Immature natural killer cell (primary cell): ENCODE measurements at places on chromosomes 6 and 20. TPM values are rescaled to one million over a fixed set of nuclear protein-coding genes. Genes with fewer than 3 reads are reported as not detected.

The GUCA1A gene
- not detected for polyA plus RNA-seq

The FERMT1 gene
- polyA plus RNA-seq = not detected

The DPPA5 gene
- not detected for polyA plus RNA-seq

The SLC44A4 gene
- polyA plus RNA-seq = not detected

The MUC22 gene
- not detected for polyA plus RNA-seq

The SUMO4 gene
- polyA plus RNA-seq = not detected

The POPDC3 gene
- polyA plus RNA-seq = not detected

The CLDN20 gene
- polyA plus RNA-seq = not detected

The MICAL1 gene
- 7.5 TPM for polyA plus RNA-seq

The FAM184A gene
- polyA plus RNA-seq = not detected

The RNF217 gene
- polyA plus RNA-seq = 0.21 TPM

GRCh38 chr20:46324960-46325703 lies 16.8 kb upstream of the CDH22 start:
- DNase-seq = no peak

GRCh38 chr6:155154158-155154830 lies 109.5 kb upstream of the CLDN20 start:
- DNase-seq = no peak

GRCh38 chr6:46556053-46556452 lies 64.8 kb upstream of the RCAN2 start:
- no peak for DNase-seq

- DNase-seq = no peak
Observed at GRCh38 chr20:20399531-20400500, 31.9 kb downstream of the INSM1 start.

GRCh38 chr20:58149437-58150091 lies 78.9 kb downstream of the ANKRD60 start:
- DNase-seq = no peak

GRCh38 chr20:17878069-17878911 lies 90.3 kb downstream of the SNX5 start:
- DNase-seq = no peak

DNA sequence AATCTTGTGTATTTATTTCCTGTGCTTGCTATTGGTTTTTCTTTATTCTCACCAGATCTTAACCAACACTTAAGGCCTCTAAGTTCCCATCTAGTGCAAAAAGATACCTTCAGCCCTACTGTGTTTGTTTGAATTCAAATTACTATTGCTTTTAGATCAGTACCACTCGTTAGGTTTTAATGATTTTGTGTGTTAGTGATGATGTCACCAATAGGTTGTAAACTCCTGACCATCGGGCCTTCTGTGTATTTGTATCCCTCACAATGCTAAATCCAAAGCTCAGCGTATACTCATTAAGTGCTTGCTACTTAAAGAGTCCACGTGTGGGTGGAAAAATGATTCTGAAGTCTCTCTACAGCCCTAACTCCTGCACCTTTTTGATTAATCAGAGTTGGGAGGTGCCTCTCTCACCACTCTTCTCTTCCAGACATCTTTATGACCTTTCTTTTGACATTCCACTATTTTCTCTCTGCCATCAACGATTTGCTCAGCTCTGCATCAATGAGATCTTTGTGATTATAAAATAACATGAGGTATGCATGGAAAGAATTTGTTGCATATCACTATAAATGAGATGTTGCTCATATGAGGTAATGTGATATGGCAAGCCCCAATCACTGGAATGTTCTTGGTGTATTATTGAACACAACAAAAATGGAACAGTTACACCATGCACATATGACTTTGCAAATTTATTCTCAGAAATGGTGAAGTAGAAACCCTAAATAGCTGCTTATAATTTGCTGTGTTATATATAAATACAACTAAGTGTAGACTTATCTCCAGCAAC lies 55.1 kb upstream of the LAMA2 start:
- no peak for DNase-seq

GRCh38 chr20:51374456-51374830 lies 168.1 kb downstream of the NFATC2 start:
- no peak for DNase-seq

GRCh38 chr20:44587035-44587980 lies 4.9 kb downstream of the PKIG start:
- DNase-seq = no peak

GRCh38 chr6:11785415-11785773 lies 6.8 kb upstream of the ADTRP start:
- DNase-seq = no peak

DNA sequence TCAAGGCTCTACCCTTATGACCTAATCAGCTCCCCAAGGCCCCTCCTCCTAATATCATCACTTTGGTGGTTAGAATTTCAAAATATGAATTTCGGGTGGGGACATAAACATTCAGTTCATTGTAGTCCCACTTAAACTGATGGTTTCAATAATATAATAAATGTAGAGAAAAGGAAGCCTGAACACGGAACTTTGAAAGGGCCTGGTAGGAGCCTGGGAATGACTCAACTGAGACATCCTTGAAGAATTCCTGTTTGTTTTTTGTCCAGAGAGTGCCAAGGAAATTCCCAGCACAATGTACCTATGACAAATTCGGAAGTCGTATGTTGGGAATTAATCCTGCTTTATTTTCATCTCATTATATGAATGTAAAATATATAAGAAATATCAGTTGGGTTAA lies 457.9 kb downstream of the PLCB1 start:
- DNase-seq = no peak

DNA sequence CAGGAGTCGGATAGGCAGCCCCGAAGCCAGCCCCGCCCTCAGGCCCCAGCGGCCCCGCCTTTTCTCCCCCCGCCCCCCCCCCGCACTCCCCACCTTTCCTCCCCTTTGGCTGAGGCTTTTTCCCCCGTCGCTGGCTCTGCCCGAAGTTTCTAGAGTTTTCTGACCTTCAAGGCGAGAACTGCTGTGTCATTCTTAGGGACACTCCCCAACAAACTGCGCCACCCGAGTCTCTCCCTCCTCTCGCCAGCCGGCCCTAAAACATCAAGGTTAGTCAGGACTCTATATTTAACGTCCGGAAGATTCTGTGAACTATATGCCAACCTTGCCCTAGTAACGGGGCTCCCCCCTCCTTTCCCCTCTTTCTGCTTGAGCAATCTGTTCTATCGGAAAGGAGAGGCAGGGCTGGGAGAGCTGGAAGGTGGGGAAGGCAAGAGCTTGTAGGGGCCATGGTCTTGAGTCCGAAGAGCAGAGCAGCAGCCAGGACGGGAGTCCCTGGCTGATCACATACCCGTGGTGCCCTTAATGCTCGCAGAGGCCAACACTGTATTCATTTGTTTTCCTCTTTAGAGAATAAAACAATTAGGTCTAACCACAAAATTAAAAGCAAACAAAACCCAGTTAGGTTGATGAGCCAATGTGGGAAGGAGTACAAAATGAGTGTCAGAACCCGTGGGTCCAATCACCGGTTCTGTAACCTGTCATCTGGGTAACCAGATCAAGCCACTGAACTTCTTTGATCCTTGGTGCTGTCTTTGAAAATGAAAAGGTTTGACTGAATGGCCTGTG lies 5.3 kb upstream of the HSPA1B start:
- DNase-seq = peak; percentile 53

- no peak for DNase-seq
Observed at GRCh38 chr6:156420172-156420993, 356.8 kb upstream of the ARID1B start.

GRCh38 chr6:29734046-29735018 lies 11.1 kb downstream of the HLA-F start:
- DNase-seq = peak; percentile 19

GRCh38 chr6:75581231-75581630 lies 20.4 kb upstream of the SENP6 start:
- DNase-seq = no peak

DNA sequence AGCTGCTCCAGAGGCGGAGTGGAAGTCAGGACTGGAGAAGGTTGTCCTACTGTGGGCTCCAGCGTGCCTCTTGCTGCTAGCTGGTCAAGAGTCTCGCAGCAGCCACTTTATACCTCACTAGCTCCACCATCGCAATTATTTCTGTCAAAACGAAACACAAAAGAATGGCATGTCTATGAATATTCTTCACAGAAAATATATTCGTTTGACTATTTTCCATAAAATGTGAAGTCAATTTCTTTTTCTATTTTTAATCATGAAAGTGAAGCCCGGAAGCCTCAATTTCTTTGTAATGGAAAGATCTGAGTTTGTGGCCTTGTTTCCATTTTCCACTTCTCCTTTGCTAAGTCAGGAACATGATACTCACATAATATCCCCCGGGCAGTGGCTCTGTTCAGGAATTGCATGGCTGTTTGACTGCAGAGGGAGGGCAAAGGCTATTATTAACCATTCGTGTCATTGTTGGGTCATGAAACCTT lies 51.7 kb downstream of the DTD1 start:
- DNase-seq = no peak

DNA sequence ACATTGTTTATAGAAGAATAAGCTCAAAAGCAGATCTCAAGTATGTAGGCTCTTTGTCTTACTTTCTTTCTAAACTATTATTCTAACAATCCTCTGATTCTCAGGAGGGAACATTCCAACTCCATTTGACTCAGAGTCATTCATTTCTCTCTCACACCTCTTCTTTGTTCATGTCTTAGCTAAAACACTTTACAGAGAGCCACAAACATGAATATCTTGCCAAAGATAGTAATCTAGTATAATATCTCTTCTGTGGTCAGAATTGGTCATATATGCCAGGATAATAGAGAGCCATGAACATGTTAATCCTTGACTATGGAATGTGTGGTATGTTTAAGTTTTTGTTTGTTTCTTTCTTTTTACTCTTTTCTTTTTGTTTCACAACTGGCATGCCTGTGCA lies 456.0 kb upstream of the PTCHD4 start:
- no peak for DNase-seq

DNA sequence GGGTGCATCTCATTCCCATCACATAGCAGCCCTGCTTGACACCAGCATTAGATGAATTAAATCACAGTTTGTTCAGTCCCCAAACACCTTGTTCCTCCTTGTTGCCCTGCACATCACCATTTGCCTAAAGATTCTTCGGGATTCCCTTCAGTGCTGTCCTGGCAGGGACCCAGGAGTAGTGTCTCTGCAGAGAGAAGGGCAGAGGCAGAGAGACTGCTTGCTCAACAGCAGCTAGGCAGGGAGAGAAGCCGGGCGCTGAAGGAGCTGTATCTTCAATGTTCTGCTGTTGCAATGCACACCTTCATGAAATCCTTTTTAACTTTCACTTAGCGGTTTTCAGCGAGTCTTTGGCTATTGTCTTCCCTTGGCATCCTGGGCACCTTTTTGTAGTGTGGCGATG lies 362.9 kb downstream of the FARS2 start:
- no peak for DNase-seq

GRCh38 chr6:113654396-113654795 lies 202.7 kb upstream of the MARCKS start:
- DNase-seq = no peak

DNA sequence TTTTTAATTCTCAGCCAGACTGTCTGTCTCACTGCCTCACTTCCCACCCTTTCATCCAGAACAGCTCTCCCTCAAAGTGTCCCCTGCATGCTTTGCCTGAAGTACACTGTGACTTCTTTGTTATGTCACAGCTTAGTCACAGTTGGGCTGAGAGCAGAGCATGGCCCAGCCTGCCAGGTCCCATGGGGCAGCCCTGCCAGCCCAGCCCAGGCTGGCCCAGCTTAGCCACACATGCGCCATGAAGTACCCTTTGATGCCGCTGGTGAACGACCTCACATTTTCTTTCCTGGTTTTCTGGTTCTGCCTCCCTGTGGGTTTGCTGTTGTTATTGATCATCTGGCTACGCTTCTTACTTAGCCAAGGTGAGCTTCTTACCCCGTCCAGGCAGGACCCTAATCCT lies at the start of gene ADIG:
Gene ADIG, plus strand, starts transcription at position 185 of the 400 bp plus-strand sequence. Its CDS starts 54 bp downstream, at position 239.
- DNase-seq = no peak

DNA sequence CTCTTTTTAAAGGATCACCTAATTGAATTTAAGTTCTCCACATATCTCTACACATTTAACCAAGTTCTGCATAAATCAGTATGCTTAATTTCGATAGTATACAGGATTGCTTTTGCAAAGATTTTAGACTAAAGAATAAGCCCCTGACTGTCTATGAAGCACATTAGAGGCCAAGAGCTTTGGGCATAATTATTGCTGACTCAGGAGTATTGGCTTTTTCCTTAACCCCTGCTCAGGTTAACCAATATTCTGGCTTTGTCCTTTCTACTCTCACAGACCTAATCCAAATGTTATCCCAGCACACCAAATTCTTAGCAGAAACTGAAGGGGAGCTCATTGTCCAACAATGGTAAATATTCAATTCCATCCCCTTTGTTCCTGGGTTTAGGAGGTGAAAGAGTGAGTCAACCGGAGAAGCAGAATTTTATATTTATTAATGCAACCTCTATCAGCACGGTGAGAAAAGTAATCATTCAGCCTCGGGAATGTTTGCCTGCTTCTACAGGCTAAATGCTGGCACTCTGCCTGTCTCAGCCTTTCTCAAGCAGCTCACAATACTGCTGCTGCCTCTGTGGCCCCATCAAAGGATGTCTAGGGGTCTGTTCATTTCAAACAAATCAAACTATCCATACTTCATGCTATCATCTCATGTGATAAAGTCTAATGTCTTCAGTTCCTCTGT lies 125.0 kb downstream of the SIM1 start:
- DNase-seq = no peak

DNA sequence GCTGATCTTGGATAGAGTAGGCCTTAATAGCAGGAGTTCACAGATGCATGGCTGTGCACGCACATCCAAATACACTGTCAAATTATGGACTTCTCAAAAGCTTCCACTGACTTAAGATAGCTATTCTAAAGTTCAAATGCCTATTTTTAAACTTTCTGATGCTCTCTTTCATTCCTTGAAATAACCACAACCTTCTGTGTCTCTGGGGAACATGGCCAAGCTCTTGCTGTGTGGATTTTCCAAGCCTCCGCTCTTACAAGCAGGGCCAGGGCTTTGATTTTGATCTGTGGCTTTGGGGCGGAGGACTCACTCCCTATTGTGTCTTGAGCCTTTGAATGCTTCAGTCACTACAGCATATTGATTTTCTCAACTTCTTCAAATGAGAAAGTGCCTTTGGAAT lies 35.7 kb upstream of the SNRPB2 start:
- DNase-seq = no peak

GRCh38 chr20:2135013-2135412 lies 33.4 kb downstream of the STK35 start:
- no peak for DNase-seq

GRCh38 chr20:44993343-44993742 lies 27.0 kb downstream of the STK4 start:
- DNase-seq = peak; percentile 34

DNA sequence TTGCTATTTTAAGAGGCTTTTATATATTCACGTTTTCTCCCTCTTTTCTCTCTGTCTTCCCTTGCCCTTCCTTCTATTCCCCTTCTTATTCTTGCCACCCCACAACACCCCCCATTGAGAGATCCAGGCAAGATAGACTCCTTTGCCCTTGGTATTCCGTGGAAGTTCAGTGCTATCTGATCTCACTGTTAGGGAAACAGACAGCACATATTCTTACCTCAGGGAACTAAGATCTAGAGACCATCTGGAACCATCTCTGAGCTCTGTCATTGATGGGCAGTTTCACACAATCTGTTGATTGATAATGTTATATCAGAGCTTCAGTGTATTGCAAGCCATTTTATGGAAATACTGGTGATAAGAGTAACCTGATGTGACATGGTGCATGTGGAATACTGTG lies 228.8 kb downstream of the ARID1B start:
- no peak for DNase-seq
